ENCODE measurements at places on chromosomes 12 and 14. TPM values are rescaled to one million over a fixed set of nuclear protein-coding genes. Genes with fewer than 3 reads are reported as not detected.

- DNase-seq: no peak
Observed at GRCh38 chr14:65892315-65892714, 479.8 kb downstream of the FUT8 start.

DNA sequence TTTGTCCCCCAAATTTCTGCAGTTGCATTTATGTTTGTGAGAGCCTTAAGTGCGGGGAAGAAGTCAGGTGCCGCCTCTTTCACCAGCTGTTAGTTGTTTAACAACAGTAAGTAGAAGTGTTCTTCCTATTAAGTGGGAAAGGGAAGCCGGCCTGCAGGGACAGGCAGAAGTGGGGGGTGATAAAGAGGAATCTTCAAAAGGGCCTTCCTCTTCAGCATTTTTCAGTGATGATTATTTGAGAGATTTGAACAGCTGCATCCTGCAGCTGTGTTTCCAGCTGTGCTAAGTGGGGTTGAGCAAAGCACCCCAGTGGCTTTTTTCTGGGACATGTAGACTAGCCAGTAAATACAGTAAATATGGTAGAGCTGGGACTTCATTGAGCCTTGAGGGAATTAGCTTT is 32.1 kb upstream of the SLC38A1 start:
- DNase-seq: peak; percentile 37

DNA sequence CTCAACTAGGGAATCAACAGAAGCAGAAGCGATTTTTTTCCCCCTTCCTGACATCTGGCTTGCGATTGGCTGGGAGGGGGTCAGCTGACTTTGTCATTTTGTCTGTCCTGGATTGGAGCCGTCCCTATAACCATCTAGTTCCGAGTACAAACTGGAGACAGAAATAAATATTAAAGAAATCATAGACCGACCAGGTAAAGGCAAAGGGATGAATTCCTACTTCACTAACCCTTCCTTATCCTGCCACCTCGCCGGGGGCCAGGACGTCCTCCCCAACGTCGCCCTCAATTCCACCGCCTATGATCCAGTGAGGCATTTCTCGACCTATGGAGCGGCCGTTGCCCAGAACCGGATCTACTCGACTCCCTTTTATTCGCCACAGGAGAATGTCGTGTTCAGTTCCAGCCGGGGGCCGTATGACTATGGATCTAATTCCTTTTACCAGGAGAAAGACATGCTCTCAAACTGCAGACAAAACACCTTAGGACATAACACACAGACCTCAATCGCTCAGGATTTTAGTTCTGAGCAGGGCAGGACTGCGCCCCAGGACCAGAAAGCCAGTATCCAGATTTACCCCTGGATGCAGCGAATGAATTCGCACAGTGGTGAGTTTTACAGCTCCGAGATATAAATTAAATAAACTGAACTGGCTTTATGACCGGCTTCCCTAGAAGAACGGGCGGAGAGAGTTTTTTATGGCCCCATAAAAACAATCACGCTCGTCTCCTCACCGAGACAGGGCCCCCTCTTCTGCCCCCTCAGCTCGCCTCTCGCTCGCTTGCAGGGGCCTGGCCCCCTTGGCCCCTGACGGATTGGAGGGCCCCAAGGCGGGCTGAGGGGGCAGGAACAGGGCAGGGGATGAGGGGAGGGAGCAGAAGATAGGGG is at the start of gene HOXC6:
HOXC6 (plus strand) TSS at position 127 of the 888 bp plus-strand sequence; CDS start at position 209, 82 bp downstream.
- DNase-seq: no peak

GRCh38 chr14:30874999-30875787 is 834 bp downstream of the COCH start:
- DNase-seq: no peak

- DNase-seq: peak; percentile 38
Observed at GRCh38 chr12:69949311-69950002, 124.4 kb downstream of the MYRFL start.

DNA sequence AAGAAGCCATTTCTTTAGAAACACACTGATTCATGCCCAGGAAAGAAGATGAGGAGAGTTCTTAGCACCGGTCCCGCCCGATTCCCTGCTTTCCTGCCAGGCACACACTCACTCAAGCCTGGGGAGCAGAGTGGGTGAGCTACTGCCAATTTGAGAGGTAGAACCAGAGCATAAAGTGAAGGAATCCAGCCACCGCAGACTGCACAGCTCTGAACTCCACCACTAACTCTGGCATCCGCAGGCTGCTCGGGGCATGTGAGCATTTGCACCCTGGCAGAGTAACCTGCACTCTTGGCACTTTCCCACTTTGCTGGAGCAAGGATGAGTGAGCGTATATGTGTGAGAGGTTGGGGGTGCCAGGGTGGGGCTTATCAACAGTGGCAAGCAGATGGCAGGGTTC is 4.0 kb upstream of the SYNDIG1L start:
- no peak for DNase-seq

DNA sequence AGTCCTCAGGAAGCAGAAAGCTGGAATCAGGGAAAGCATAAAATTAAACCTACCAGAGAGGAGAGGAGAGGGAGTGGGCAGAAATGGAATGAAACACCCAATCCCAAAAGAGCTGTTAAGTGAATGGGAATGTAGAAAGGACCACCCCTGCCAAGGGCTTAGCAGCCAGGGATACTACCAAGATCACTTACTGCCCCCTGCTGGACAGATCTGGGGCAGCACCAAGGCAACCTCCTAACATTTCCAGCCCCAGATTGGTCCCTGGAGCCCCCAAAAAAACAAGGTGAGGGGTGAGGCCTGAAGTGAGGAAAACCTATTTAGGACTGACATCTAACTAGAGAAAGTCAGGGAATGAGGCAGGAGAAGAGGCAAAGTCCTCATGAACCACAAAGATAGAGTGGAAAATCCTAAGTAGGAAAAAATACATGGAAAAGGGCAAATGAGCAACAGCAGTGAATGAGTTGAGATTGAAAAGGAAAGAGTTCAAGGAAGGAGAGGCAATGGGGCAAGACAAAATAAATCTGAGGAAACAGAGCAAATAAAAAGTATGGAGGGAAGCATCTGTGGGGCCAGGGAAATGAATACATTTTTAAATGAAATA is 11.2 kb upstream of the FKBP11 start:
- peak; percentile 79 for DNase-seq

GRCh38 chr14:76678244-76678800 is 82.9 kb upstream of the VASH1 start:
- no peak for DNase-seq

DNA sequence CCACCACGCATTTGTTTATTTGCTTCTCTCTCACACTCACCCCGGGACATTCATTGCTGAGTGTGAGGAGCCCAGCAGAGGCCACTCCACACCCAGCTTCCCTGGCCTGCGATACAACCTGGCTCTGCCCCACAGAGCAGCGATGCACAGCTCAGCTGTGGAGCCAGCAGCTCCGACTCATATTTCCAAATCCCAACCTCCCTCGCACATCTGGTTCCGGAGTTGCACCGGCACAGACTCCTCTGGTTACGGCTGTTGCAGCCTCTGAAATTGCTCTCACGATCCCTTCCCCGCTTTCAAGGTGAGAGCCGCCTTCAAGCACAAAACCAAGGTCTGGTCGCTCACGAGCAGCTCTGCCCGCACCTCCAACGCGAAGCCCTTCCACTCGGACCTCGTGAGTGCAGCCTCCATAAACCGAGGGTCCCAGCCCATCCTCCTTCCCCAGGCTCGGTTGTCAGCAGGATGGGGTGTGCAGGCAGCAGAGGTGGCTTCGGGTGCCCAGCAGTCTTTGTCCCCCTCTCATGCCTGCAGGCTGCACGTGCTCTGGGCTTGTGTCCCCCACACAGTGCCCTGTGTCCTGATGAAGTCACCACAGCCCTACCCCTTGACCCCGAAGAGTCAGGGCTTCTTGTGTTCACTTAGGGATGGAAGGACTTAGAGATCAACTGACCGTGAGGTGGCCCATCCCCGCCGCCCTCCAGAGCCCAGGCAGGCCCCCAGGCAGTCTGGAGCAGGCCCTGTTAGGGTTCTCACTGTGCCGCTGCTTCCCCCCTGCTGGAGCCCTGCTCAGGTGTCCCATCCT is 184.3 kb downstream of the ADGRD1 start:
- DNase-seq: no peak

PDZRN4 gene
- total RNA-seq: 0.22 TPM

NID2 gene
- 41.3 TPM for total RNA-seq

RTN1 gene
- 1.2 TPM for total RNA-seq

RAD51AP1 gene
- 1.2 TPM for total RNA-seq

CYP46A1 gene
- total RNA-seq: 3.0 TPM

All from left ventricle myocardium superior (tissue), 1 donor.